HFFc6 (cell line): ENCODE measurements at places on chromosomes 6 and 20. TPM values are rescaled to one million over a fixed set of nuclear protein-coding genes. Genes with fewer than 3 reads are reported as not detected.

- DNase-seq: no peak
These were observed 90.9 kb downstream of the PRND start for GRCh38 chr20:4812641-4813075.

DNA sequence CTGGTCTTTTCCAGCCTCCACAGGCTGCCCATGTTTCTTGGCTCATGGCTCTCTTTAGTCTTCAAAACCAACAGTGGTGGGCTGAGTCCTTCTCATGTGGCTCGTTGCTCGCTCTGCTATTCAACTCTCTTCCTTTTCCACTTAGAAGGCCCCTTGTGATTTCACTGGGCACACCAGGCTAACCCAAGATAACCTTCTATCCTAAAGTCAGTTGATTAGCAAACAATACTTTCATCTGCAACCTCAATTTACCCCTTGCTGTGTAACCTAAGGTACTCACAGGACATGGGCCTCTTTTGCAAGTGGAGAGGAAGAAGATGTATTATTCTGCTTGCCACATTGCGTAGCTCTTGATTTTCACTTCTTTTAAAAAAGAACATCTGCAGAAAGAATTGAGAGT, 79.6 kb downstream of the UTRN start:
- DNase-seq: no peak

DNA sequence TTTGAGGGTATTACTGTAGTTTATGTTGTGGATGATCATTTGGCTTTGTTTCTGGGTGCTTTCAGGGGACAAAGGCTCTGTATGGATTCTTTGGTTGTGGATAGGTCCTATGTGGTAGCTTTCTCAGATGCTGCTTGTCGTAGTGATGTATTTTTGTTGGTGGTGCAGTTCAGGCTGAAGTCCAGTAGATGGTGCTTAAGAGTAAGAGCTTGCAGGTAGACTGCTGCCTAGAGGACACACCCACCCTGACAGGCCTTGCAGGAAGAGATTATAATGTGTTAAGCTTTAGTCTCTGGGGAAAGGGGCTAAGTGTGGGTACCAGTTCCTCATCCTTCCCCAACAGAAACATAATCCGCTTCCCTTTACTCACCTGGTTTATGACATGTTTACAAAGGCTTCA, 62.6 kb upstream of the ADGRB3 start:
- DNase-seq: no peak

GINS1 gene
- 7.5 to 13.1 TPM (median 10.5 TPM) in 3 replicates for total RNA-seq

HDGFL1 gene
- not detected in 3 replicates for total RNA-seq
